ENCODE measurements at places on chromosomes 3 and 15.

DNA sequence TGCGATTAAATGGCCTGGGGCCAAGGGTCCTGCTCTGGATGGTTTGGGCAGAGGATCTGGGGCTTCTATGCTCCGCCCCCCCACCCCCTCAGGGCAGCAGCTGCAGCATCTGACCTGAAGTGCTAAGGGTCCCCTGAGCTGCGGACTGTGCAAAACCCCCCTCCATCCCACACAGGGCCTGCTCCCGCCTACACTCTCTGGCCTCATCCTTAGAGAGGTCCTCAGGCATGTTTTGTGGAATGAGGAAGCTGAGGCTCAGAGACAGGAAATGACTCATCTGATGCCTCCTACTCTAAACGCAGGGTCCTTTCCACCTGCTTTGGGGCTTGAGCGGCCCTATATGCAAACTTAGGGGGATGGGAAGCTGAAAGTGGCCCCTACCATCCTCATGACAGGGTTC lies 59.5 kb upstream of the CTSH start:
- no peak for DNase-seq

- DNase-seq: no peak
Observed at GRCh38 chr3:36461597-36461996, 81.3 kb downstream of the STAC start.

GRCh38 chr3:72678380-72678779 lies 169.9 kb downstream of the SHQ1 start:
- no peak for DNase-seq

- DNase-seq: no peak
Observed at GRCh38 chr3:64107190-64107589, 83.9 kb upstream of the PSMD6 start.

- no peak for DNase-seq
Observed at GRCh38 chr3:106049821-106050220, 181.0 kb upstream of the CBLB start.

DNA sequence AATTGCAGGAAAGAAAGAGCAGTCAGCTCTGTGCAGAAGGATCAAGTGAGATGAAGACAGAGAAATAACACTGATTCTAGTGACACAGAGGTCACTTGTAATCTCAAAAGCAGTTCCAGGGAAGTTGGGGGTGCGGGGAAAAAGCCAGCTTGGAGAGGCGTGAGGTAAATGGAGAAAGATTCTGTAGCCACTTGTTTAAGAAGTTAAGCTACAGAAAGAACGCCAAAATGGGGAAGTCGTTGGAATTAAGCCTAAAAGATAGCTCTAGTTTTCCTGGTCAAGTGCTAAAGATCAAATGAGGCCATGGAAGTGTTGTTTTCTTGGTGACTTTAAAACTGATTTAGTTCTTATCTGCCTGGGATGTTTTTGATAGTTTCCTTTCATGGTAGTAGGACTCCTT lies 152.0 kb downstream of the GREM1 start:
- DNase-seq: no peak

DNA sequence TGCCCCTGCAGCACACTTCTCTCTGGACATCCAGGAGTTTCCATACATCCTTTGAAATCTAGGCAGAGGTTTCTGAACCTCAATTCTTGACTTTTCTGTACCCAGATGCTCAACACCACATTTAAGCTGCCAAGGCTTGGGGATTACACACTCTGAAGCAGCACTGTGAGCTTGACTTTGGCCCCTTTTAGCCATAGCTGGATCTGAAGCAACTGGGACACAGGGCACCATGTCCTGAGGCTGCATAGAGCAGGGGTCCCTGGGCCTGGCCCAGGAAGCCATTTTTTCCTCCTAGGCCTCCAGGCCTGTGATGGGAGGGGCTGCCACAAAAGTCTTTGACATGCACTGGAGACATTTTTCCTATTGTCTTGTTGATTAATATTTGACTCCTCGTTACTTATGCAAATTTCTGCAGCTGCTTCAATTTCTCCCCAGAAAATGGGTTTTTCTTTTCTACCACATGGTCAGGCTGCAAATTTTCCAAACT lies 694.0 kb downstream of the DIPK2A start:
- DNase-seq: no peak

DNA sequence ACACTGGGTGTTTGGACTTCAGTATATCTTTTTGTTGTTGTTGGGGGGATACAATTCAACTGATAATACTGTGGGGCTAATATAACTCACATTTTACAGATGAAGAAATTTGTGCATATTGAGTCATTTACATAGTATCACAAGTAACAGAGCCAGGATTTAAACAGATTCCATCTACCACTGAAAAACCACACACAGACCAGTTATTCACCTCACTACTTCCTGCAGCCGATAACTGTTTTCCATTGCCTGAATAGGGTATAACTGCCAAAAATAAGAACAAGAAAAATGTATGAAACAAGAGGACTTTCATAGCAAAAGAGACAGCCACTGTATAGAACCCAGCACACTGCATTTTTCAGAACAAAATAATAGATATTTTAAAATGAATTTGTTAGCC lies 215.8 kb upstream of the CNTN6 start:
- no peak for DNase-seq

GRCh38 chr15:78255421-78256043 lies 8.8 kb upstream of the DNAJA4 start:
- no peak for DNase-seq

GRCh38 chr3:3180456-3180855 lies 965 bp upstream of the CRBN start:
- DNase-seq: no peak

DNA sequence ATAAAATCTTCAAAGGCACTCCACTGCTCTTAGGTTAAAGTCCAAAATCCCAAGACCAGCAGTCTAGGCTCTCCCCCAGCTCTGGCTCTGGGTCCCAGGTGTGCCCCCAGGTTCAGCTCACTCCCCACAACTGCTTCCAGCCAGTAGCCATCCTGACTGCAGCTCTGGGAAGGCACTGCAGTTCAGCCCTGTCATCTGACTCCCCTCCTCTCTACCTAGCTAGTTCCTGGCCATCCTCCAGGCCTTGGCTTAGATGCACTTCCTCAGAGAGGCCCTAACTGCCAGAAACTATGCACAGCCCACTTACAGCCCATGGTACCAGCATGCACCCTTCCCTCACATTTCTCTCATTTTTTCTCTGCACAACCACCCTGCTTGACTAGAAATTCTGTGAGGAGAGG lies 25.5 kb downstream of the TBC1D2B start:
- DNase-seq: no peak

DNA sequence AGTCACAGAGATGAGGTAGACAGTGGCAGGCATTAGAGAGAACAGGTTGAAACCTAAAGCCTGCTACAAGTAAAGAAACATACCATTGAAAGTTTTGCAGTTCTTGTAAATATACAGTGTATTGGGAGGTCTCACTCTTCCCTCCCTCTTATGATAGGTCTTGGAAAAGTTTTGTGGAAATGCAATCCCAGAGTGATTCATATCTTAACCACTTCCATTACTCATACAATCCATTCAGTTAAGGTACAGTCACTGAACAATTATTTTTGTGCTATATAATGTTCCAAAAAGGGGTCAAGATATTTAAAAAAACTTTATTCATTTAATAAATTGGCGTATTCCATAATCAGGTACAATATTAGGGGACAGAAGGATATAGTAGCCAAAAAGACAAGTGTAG lies 737.7 kb upstream of the ALCAM start:
- no peak for DNase-seq

- no peak for DNase-seq
Observed at GRCh38 chr15:96171853-96172296, 158.6 kb upstream of the NR2F2 start.

GRCh38 chr3:186790261-186790981 lies 7.0 kb downstream of the EIF4A2 start:
- DNase-seq: no peak

- DNase-seq: no peak
Observed at GRCh38 chr15:39213385-39213840, 367.5 kb upstream of the THBS1 start.

DNA sequence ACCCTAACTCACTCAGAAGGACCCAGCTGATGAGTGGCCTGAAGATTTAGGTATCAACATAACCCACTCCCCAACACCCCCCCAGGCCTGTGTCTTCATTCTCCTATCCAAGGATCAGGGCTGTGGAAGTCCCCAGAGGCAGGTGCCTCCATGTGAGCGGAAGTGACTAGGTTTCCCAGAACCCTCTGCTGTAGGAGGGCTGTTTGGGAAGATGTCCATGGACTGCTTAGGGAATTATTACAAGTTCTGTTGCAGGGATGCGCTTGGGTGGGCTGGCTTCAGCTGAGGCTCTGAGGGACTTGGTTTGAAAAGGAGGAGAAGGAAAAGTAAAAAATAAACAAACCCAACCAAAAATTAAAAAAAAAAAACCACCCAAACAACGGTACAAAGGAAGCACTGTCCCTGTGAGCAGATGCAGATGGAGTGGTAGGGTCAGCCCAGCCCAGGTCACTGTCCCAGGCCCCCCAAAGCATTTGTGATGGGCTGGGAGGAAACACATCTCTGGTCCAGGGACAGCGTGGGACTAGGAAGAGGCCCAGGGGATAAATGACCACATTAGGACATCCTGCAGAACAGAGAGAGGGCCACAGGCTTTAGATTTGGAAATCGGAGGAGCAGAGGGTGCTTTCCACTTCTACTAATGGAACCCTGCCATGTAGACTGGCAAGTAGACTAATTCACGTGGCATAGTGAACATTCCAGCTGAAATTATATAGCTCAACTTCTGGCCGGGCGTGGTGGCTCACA lies 12.2 kb upstream of the APOD start:
- no peak for DNase-seq

GRCh38 chr3:83034806-83035703 lies 1273.6 kb upstream of the GBE1 start:
- no peak for DNase-seq

DNA sequence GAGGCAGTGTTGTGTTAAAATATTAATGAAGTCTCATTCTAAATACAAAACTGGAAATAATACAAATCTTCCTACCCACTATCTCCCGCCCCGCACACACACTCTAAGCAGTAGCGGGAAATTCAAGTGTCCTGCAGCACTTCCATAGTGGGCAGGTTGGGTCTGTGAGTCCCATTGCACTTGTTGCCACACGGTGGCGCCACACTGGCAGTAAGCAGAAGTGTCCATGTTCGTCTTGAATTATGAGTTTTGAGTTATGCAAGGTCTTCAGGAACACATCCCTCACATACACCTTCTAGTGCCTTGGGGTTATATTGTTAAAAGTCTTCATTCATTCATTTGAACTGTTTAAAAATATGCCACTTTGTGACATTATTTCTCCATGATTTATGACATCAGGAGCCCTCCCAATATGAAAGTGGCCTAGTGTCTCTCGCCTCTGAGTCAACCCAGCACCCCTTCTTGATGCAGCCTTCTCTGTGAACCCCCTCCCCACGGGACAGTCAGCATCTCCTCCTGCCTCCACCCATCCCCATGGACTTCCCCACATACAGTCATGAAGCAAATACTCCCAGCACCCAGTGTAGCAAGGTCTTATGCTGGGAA lies 17.6 kb upstream of the CCDC174 start:
- DNase-seq: peak; percentile 27

GRCh38 chr15:68638953-68639515 lies 60.2 kb downstream of the CORO2B start:
- no peak for DNase-seq

- DNase-seq: no peak
Observed at GRCh38 chr15:59327942-59328341, 44.7 kb downstream of the MYO1E start.

DNA sequence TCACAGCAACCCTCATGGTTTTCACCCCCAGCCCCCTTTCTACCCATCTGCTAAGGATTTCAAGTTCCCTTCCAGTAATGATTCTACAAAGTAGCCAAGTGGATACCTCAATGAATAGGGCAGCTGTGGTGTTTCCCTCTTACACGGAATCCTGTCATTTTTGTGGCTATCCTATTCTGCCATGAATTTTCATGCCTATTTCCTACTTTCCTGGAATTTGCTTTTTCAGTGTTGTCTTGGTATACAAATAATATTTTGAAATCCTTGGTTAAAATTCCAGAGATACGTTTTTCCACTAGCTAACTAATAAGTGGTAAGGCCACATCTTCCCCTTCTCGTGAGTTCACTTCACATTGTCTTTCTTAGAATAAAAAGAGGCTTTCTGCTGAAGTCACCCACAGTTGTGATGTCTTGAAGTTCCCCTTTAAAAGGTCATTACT lies 7.5 kb downstream of the ADPRH start:
- no peak for DNase-seq

- DNase-seq: no peak
Observed at GRCh38 chr3:49534581-49535441, 19.5 kb upstream of the BSN start.

GRCh38 chr15:67533873-67534272 lies 8.6 kb upstream of the MAP2K5 start:
- no peak for DNase-seq

- no peak for DNase-seq
Observed at GRCh38 chr15:31366169-31366734, 39.6 kb downstream of the KLF13 start.

- no peak for DNase-seq
Observed at GRCh38 chr3:160343132-160343531, 55.9 kb downstream of the IFT80 start.

DNA sequence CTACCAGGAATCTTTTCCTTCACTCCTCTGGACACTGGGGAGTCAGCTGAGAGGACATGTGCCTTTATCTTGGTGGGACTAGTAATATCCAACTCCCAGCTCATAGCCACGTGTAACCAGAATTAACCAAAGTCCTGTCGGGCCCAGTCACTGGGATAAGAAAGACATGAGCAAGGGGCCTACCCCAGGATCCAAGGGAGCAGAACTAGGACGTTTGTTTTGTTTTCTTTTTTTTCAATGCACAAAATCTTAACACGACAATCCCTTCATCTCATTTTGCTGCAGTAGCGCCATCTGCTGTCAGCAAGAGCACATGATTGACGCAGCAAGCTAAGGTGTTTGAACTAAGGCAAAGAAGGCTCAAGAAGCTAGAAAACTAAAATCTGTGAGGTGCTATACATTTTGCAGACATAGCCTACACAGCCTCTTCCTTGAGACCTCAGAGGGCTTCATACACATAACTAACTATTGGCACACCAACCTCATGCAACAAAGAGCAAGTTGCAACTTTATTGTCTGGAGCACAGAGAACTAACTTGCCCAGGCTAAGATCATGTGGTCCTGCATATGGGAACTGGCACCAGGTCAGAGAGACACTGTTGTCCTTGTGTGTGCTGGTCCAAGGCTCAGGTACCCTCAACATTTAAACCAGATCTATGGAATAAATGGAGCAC lies 43.6 kb downstream of the RLBP1 start:
- DNase-seq: peak; percentile 44

- DNase-seq: no peak
Observed at GRCh38 chr3:141368062-141368924, at the start of gene ZBTB38. TSS of gene ZBTB38 (plus strand) at chr3:141368504. CDS start at chr3:141442389, 73,885 bp downstream.

- DNase-seq: no peak
Observed at GRCh38 chr3:66411474-66411873, 89.3 kb downstream of the LRIG1 start.

DNA sequence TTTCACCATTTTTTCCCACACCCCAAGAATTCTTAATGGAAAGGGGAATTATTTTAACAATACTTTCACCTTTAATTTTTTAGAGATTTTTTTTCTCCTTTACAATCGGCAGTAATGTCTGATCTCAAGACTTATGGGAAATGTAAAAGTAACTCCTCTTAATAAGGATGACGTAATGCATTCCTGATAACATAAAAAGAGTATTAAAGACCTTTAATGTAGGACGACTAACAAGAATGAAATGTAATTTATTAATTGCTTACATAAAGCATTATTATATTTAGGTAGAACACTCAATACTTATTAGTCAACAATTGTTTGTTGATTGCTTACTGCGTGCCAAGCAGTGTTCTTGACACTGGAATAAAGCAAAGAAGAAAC lies 416.8 kb upstream of the NAALADL2 start:
- DNase-seq: no peak
